ENCODE measurements at places on chromosomes 4 and X.

DNA sequence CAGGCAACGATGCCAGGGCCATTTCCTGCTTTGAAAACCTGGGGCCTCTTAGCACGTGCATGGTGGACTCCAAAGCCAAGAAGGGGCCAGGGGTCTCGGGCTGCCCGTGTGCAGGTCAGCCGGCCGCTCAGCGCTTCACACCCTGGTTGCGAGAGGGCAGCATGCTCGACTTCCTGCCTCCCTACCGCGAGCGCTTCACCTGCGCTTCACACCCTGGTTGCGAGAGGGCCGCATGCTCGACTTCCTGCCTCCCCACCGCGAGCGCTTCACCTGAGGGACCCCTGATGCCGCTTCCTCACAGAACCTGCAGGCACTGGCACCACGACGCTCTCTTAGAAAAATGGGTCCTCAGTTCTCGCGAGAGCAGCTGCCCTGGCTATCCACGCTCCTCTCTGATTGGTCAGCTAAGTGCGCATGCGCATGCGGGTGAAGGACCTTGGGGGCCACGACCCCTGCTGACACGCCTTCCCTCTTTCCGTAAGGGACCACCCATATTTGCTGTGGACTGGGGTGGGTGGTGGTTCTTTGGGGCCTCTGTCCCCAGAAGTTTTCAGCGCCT lies at the start of gene FAM9A:
Gene FAM9A (minus strand): TSS at position 343 of the 559 bp plus-strand sequence. CDS start 1,212 bp downstream, outside the sequence.
- no peak for DNase-seq

DNA sequence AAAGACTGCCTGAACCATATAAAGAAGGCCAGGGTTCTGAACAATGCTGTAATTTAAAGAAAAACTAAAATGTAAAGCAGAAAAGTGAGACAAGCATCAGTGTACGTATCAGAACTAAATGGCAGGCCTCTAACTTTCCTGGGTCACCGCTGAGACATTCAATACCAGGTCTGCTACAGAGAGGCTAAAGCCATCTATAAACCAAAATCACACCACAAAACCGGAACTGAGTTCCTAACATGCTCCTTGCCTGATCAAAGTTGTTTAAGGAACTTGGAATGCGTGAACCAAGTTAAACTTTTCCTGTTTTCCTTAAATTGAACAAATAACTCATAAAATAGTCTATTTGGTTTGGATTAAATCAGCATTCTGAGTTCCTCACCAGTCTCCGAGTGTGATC lies 55.3 kb upstream of the TECRL start:
- no peak for DNase-seq

GRCh38 chr4:185318679-185319078 lies 77.0 kb downstream of the LRP2BP start:
- DNase-seq, result no peak

DNA sequence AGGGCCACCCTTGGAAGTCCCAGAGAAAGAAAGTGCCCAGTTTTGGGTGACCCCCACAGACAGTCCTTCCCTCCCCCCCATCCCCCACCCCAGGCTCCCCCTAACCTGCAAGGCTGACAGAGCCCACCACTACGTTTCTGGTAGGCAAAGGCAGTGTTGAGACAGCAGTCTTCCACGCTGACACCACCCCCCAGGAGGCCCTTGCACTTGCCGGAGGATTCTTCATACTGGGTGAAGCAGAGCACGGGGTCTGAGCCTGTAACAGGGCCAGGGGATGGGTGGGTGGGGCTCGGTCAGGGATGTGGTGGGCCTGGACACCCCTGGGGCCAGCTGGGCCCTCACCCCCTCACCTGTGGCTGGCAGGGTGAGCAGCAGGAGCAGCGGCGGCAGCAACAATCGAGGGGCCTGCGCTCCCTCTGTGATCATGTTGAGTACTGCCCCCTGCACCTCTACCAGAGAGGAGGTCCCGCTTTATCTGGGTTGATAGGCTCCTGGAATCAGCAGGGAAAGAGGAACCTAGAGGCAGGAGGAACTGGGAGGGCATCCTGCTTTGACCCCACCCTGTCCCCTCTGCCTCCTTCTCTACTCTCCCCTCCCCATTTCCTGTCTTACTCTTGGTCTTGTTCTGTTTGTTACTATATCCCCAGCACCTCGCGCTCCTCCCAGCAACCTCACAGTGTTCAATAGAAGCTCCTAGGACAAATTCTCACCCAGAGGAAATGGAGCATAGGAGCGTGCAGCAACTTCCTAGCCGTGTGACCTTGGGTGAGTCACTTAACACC lies at the start of gene CFP:
Gene CFP (minus strand): TSS at position 512 of the 782 bp plus-strand sequence. CDS start 86 bp downstream, at position 426.
- DNase-seq, result no peak

DNA sequence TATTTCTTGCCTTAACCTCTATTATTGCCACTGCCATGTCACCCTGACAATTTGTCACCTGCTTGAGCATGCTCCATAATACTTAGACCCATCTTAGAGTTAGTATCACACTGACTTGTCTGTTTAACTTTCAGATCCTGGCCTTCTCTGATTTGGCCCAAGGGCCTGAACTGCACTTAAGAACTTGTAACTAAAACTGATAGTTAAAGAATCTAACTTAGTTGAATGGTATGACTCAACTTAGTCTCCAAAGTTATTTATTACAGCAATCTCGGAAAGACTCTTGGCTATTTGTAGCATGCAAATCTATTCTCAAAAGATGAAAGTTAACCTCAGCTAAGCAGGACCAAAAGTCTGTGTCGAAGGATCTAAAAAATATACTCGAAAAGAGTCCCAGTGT lies 72.3 kb downstream of the IGSF1 start:
- no peak for DNase-seq

- DNase-seq, result no peak
Observed at GRCh38 chrX:14864631-14865030, 8.2 kb downstream of the FANCB start.

DNA sequence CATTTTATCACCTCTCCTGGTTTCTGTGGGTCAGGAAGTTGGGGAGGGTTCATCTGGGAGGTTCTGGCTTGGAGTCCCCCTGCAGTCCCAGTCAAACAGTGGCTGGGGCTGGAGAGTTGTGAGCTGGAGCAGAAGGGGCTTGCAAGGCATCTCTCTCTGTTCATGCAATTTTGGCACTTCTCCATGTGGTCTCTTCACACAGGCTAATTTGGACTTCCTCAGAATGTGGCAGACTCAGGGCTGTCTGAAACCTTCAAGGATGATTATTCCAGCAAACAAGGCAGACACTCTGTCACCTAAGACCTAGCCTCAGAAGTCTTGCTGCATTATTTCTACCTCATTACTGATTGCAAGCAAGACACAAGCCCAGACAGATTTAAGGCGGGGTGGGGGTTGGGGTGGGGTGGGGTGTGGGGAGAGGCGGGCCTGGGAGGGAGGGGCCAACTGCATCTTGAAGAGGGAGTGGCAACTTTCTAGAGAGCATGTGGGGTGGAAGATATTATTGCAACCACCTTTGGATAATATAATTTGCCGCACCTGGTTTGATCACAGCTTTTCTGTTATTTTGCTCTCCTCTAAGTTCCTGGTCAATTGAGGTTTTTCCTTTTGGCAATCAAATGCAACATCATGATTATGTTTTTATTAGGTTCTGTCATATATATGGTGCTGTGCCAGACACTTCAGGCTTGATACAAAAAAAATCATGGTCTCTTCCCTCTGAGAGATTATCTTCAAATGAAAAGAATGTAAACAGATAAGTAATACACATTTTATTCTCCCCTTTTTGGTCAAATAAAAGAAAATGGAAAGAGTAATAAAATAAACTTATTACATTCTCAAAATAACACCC lies 799.5 kb downstream of the RPA4 start:
- DNase-seq, result no peak

DNA sequence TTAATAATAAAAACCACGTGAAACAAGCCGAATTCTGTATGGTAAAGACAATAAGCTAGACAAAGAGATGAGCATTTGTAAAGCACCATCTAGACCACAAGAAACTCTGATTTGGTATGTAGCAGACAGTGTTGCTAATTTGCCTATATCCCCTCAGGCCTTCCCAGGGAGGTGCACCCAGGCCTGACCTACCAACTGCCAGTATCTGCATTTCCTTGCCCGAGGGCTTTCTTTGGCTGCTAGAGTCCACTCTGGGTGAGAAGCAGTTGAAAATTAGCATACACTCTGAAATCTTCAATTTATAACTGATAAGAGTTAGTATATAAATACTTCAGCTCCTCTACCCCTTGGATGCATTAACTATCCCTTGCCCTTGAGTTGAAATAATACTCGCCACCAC lies 37.4 kb upstream of the IL1RAPL1 start:
- DNase-seq, result no peak

- DNase-seq, result no peak
Observed at GRCh38 chr4:150739591-150739990, 157.6 kb downstream of the MAB21L2 start.

DNA sequence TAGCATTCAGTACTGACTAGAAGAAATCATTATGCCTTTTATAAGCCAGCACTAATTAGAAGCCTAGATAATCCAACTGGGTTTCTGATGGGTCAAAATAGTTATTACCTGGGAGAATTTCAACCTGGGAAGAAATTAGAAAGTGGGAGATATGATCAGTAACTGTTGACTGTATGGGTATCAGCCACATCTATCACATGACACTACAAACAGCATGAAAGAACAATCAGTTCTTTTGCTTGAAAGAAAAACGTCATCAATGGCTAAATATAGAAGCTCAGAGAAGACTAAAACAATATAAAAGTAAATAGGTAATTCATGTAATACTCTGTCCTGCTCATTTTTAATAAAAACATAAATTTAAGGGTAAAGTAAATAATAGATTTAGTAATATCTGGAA lies 145.1 kb downstream of the CAMK2D start:
- no peak for DNase-seq

DNA sequence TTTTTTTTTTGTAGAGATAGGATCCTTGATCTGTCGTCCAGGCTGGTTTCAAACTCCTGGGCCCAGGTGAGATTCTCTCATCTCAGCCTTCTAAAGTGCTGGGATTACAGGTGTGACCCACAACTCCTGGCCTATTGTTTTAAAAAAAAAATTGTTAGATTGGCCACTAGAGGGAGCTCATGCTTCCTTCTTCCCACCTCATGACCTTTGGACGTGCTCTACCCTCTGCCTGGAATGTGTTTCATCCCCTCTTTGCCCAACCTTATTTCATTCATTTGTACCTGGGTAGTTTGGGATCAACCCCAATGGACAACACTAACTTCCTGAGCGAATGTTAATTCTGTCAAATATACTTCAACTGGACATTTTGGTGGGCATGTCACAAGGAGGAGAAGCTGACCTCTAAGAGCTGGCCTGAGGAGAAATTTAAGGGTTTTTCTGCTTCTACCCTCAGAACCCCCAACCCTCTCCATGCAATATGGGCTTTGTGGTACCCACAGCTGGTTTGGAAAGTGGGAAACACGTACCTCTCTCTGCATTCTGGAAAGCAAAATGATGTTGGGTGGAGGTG lies 6.4 kb downstream of the PPEF2 start:
- DNase-seq, result no peak

- no peak for DNase-seq
Observed at GRCh38 chrX:154435171-154435733, 1.7 kb upstream of the GDI1 start.

GRCh38 chrX:119954374-119954773 lies 10.8 kb upstream of the NKAP start:
- no peak for DNase-seq

DNA sequence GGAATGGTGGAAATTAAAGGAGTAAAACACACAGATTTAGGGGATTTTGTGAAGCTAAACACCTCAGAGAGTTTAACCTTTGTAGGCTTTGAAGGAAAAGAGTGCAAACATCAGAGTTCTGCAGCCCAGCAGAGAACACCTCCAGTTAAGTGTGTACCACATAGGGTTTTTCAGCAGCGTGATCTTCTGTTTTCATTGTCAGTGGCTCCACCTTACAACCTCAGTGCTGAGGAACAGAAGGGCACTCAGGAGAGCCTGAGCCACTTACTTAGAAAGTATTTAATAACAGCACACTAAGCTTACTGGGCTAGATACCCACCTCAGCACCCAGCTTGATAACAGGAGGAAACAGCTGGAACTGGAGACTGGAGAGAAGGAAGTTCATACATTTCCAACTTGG lies 2.0 kb upstream of the FBXW7 start:
- no peak for DNase-seq

DNA sequence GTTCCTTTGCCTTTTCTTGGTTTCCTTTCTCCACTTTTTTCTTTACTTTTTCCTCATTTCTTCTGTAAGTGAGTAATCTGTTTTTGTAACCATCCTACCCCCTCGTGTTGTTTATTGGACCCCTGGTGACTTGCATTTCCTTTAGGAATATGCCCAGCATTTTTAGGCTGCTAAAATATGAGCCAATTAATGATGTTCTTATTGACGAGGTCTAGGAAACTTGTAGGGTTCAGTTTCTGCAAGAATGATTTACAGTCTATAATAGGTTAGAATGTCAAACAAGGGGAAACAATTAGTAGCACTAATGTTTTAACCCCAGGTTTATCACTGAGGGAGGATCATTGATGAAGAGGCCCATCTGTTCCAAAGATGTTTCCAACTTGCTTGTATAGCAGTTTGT lies 79.0 kb downstream of the CPE start:
- DNase-seq, result no peak

- no peak for DNase-seq
Observed at GRCh38 chr4:158008551-158009218, 164.1 kb downstream of the GASK1B start.

- DNase-seq, result no peak
Observed at GRCh38 chrX:105116486-105116885, 104.0 kb downstream of the TEX13A start.

- DNase-seq, result no peak
Observed at GRCh38 chr4:168619266-168619631, 122.4 kb downstream of the PALLD start.

- DNase-seq, result no peak
Observed at GRCh38 chrX:101619364-101619763, 1.6 kb upstream of the ARMCX6 start.

GRCh38 chr4:187019896-187020295 lies 296.2 kb upstream of the FAT1 start:
- DNase-seq, result no peak

DNA sequence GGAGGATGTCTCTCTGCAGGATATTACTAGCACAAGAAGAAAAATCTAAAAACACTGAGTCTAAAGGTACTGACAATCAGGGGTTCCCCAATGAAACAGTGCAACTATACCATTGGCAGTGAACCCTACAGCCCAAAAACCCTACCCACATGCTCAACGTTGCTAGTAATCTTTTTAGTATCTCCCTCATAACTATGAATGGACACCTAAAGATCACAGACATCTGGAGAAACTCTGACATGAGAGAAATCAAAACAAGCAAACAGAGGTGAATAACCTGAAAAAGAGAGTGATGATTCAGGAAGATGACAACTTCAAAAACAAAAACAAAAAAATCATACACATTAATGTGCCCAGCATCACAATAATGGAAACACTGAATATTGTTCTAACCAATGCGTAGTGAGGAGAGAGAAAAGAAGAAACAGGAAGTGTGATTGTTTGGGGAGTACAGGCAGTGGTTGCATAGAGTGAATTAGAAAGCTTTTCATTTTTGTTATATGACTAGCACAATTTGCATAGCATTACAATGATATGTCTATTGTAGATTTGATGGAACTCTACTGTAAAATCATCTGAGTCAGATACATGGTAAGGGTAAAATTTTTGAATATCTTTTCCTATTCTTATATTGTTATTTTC lies 78.9 kb upstream of the FMR1 start:
- DNase-seq, result no peak

GRCh38 chrX:133698298-133698697 lies 283.0 kb upstream of the GPC4 start:
- DNase-seq, result no peak

Measured in cortex of kidney (tissue), 1 donor.